ENCODE measurements at places on chromosomes 11 and 22.
A peak's percentile ranks its signal among the peaks of the same experiment; 100 is the strongest.

DNA sequence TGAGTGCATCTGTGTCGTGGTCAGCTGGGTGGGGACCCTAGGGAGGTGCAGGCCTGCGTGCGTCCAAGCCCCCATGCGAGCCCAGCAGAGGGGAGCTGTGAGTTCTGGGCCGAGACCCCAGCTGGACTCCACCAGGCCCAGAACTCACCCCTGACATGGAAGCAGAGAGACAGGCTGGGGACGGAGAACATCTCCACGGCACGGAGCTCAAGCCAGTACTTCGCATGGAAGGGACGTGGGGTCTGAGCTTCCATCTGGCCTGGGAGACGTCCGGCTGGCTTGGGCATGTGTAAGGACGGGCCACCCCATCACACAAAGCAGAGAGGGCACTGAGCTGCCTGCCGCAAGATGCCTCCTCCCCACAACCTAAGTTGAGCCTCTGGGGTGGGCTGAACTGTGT is 422.4 kb downstream of the CTTN start:
- no peak for DNase-seq

- no peak for DNase-seq
These were observed 68.9 kb upstream of the EED start for GRCh38 chr11:86175626-86176025.

DNA sequence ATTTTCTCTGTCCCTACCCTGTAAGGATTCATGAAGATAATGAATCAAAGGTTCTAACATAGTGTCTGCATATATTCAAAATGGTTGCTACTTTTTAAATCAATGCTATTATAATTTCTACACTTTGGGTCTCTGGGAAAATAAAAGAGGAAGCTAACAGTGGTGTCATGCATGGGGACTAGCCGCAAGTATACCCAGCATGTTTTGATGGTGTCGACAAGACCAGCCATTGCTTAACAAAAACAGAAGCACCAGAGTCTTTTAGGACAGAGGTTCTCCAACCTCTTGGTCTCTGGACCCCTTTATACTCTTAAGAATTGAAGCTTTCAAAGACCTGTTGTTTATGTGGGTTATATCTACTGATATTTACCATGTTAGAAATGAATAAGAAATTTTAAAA is 37.8 kb downstream of the RNF141 start:
- DNase-seq, result no peak

- peak; percentile 17 for DNase-seq
These were observed 168.0 kb downstream of the PGR start for GRCh38 chr11:100961633-100962032.

- DNase-seq, result no peak
These were observed 6.5 kb downstream of the FCHSD2 start for GRCh38 chr11:73135346-73136284.

DNA sequence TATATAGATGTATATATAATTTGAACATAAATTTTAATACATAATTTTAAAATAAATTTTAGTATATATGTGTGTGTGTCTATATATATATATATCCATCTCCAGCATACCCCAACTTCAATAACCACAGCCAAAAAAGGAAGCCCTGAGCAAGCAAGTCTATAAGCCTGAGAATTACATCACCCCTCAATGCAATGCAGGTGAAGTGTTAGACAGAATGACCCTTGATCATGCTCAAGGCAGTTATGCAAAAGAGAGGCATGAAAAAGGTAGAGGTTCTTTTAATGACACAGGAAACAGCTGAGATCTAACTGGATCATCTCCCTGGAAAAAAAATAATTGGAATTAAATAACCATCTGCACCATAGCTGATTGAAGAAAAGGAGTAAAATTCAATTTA is 557.9 kb upstream of the ANO5 start:
- no peak for DNase-seq

GRCh38 chr11:65793625-65794400 is 7.0 kb downstream of the OVOL1 start:
- no peak for DNase-seq

DNA sequence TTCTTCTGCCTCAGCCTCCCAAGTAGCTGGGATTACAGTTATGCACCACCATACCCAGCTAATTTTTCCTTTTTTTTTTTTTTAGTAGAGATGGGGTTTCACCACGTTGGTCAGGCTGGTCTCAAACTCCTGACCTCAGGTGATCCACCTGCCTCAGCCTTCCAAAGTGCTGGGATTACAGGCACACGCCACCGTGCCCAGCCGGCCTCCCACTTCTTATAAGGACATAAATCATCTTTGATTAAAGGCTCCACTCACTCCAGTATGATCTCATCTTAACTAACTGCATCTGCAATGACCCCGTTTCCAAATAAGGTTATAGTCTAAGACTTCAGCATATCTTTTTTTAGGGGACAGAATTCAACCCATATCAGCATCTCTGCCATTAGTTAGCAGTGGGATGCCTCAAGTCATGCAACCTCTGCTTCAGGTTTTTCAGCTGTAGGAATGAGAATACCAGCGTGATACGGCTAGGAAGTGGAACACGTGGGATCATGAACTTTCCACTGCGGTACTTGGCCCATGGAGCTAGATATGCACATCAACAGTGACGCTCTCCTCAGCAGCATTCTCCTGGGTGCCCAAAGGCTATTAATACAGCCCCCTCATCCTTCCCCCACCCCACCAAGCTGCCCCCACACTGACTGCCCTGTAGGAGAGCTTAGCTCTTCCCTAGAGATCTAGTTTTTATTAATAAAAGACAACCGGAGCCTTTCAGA is 41.4 kb downstream of the MCHR1 start:
- no peak for DNase-seq

DNA sequence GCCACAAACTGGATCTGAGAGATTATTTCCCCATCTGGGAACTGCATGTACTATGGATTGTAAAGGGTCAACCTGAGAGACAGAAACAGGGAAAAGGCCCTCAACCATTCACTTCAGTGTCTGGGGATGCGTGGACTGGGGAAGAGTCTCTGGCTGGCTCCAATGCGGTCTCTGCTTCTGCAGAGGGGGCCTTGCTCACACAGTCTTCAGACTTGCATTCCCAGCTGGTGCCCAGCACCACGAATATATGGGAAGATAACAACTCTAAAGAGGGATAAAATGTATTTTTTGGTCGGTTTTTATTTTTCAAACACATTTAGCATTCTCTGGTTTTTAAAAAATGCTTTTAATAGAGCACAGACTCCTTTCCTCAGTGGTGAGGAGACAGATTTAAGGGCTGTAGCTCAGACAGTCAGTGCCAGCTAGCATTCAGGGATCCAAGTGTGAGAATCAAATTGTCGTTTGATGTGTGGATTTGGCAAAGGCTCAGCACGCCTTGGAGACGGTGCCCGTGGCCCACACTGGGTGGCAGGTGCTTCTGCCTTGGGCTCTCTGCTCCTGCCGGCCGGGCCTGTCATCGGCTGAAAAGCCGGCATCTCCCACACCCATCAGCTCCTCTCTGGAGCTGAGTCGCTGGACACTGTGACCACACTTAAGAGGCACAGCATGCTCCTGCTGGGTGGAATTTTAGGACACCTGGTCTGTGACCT is 8.0 kb upstream of the EFCAB6 start:
- no peak for DNase-seq

DNA sequence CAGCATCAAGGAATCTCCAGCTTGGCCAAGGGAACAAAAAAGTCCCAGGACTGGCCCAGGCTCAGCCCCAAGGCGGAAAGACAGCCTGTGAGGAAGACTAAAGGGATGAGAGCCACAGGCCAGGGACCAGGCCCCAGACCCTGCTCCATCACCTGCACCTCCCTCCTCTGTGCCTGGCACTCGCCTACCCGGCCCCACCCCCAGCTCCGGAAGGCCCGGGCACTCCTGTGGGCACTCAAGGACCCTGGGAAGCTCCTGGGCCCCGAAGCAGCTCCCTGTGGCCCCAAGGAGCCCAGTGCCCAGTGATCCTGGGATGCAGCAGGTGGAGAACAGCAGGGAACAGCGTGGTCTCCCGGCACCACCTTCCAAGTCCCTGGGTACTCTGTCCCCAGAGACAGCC is 18.2 kb downstream of the ELFN2 start:
- DNase-seq, result no peak
